ENCODE measurements at places on chromosomes 3 and 15.

- no peak for DNase-seq
Measured at GRCh38 chr15:51321316-51321715, 17.1 kb downstream of the CYP19A1 start.

DNA sequence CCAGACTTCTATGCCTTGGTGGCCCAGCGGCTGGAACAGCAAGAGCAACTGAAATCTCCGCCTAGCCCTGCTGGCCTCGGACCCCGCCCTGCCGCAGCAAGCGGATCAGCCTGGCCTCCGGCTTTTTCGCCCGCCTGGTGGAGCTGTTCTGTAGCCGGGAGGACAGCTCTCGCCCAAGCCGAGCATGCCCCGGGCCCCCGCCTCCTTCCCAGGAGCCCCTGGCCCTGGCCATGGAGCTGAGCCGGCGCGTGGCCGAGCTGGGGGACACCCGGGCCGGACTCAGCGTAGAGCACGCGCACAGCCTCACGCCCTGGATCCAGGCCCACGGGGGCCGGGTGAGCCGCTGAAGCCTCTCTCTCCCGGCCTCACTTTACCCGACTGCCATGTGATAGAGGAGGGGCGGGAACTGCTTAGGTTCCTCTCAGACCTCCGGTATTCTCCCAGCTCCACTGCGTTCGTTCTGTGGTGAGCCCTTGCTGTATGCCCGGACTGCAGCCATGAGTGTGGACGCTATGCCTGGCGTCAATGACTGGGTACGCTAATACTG, 24.1 kb upstream of the MRPL3 start:
- DNase-seq: no peak

DNA sequence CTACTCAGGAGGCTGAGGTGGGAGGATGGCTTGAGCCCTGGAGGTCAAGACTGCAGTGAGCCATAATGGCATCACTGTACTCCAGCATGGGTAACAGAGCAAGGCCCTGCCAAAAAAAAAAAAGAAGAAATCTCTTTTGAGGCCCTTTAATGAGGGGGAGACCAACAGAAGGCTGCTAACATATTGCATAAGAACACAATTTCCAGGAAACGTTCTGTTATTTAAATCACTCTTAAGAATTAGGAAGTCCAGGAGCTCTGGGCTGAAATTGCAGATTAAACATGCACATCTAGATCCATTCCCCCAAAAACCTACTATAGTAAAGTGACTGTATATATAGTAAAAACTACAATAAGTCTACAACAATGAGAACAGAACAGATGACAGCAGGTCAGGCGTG, 16.1 kb upstream of the BLM start:
- no peak for DNase-seq

- DNase-seq: no peak
Measured at GRCh38 chr3:43867436-43868072, 176.8 kb downstream of the ABHD5 start.

- no peak for DNase-seq
Measured at GRCh38 chr15:53448232-53449015, 311.0 kb downstream of the WDR72 start.

Measured in CD8-positive, alpha-beta T cell (primary cell).